HFFc6 (cell line): ENCODE measurements at places on chromosomes 16 and 17.
A peak's percentile ranks its signal among the peaks of the same experiment; 100 is the strongest.

- peak; percentile 91 for DNase-seq
These were observed 100.1 kb upstream of the CHMP6 start for GRCh38 chr17:80891397-80892018.

- no peak for DNase-seq
These were observed 15.7 kb downstream of the ELAC2 start for GRCh38 chr17:13001991-13002615.

DNA sequence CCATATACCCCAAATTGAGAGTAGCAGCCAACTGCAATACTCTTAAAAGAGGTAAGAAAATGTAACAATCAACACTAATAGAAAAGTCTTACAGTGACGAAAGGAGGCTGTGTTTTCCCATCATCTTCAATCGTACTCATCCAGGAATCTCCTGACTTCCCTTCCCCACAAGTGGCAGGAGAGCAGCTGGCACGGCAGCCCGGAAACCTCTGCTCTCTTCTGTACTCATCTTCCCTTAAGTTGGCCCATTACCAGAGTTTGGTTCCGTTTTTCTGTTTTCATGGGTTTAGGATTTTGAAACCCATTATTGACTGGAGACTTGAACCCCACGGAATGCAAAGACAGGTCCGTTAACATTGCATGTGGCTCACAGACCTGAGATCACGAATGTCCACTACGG lies 11.7 kb upstream of the CD300H start:
- DNase-seq = no peak

DNA sequence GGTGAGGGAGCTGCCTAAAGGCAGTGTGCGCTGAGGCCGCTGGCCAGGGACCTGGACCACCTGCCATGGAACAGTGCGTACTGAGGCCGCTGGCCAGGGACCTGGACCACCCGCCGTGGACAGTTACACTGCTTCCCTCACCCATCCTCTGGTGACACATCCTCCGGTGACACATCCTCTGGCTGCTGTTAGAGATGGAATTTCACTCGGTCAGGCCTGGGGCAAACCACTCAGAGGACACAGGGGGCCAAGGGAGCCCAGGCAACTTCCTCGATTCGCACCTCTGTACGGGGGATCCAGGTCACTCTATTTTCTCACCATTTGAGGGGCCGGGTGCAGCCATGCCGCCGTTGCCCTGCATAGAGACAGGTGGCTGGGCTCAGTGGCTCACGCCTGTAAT lies 32.4 kb upstream of the RPTOR start:
- DNase-seq = peak; percentile 78

DNA sequence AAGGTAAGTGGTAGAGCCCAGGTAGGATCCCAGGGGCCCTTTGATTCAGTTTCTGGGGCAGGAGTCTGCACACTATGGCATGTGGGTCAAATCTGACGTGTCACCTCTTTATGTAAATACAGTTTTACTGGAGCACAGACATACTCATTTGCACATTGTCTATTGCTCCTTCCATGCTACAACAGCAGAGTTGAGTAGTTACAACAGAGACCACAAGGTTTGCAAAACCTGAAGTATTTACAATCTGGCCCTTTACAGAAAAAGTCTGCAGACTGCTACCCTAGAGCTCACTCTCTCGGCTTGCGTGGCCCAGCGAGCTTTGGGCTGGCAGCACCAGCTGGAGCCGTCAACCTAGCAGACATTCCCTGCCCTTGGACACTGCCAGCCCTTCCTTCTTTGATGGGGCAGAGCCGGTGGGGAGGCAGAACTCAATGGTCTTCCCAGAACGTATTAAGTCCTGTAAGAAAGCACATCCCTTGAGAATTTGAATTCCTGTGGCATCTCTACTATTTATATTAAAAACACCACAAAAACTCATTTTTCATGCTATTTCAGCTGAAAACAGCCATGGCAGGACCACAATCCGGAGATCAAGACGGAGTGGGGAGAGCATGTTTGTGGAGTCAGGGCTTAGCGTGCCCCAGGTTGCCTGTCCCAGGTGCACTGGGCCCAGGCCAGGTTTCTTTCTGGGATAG lies 133.1 kb upstream of the NUDT7 start:
- DNase-seq = no peak

DNA sequence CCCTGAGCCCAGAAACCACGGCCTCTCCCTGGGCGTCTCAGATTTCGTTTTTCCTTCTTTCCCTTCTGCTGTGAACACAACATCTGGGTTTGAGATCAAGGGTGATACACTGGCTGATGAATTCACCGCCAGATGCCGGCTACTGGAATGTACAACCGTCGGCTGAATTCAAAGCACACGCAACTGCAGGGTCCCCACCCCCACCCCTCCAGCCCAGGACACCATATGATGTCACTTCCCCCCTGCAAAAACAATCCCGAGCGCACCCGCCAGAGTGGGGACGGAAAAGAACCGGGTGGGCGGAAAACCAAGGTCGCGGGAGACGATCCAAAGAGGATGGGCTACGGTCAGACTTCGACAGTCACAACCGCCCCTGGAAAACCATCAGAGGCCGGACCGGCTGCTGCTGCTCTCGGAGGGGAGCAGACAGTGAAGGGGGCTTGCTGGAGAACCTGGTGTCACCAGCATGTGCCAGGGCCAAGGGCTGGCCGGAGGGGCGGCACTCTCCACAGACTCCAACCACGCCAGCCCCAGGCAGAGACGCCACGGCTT lies 23.3 kb downstream of the CEP295NL start:
- DNase-seq = peak; percentile 76

GRCh38 chr16:64351121-64351520 lies 770.7 kb downstream of the CDH11 start:
- no peak for DNase-seq

DNA sequence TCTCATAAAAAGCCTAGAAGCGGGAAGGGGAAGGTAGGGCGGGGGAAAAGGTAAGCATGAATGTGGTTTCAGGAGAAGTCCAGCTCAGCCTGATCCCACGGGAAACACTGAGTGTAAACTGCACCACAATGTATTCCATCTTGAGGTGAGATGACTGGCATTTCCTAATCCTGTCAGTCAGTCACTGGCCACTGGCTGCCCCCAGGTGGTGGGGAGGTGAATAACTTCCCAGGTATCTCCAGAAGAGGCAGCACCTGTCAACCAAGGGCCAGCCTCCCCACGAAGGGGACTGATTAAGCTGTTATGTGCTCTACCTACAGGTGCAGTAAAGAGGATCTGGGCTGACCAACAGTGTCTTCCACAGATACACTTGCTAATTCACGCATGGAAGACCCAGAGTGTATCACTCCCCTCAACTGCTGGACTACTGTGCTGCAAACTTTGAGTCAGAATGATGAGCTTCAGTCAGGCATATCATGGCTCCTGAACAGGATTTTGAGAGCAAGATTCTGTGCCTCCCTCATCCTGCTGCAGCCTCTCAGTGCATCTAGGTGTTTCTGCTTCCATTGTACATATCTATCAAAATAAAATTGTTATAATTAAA lies 108.5 kb upstream of the CCL2 start:
- no peak for DNase-seq

- DNase-seq = no peak
These were observed 348.9 kb upstream of the ASIC2 start for GRCh38 chr17:33642002-33642401.

DNA sequence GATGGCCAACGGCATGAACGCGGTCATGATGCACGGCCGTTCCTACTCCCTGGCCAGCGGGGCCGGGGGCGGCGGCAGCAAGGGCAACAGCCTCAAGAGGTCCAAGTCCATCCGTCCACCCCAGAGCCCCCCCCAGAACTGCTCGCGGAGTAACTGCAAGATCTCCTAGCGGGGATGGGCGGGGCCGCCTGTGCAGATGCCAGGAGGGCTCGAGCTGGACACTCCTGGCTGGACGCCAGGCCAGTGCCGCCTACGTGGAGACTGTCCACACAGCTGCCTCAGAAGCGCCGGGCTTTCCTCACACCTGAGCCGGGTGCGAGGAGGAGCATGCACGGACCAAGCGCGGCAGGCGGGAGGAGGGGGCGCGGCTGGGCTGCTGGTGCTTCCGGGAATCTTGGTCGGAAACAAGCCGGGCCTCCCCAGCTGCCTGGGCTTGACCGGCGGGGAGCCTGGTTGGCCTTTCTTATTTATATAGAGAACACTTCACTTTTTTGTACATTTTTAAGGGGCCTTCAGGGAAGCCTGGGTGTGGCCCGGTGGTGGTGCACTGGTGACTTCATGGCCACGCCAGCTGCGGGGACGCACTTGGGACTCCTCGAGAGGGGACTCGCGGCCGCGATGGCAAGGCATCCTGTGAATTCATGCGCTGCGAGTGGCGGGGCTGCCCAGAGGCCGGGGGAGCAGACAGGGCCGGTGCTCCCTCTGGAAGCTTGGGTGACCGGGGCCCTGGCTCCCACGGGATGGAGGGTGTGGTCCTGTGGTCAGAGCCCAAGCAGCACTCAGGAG lies 3.1 kb upstream of the WFIKKN1 start:
- no peak for DNase-seq

- DNase-seq = no peak
These were observed 62.5 kb downstream of the XPO6 start for GRCh38 chr16:28149011-28149888.

GRCh38 chr16:14240219-14240843 lies 169.2 kb downstream of the MRTFB start:
- peak; percentile 4 for DNase-seq

DNA sequence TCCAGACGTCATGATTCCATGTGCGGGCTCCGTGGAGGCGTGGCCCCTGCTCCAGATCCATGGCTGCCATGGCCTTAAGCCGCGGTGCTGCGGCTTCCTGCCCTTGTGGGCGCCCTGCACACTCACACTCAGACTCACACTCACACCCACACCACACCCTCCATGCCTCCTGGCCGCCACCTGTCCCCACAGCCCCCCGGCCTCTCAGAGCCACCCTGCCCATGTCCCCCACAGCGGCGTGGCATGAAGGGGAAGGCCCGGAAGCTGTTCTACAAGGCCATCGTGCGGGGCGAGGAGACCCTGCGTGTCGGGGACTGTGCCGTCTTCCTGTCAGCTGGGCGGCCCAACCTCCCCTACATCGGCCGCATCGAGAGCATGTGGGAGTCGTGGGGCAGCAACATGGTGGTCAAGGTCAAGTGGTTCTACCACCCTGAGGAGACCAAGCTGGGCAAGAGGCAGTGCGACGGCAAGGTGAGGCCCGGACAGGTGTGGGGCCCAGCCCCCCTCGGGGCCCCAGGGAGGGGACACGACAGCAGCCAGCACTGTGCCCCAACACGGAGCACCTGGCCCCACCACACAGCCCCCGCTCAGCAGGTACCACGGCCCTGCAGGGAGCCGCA lies 50.0 kb downstream of the ACTG1 start:
- no peak for DNase-seq

GRCh38 chr17:6648181-6648580 lies 3.2 kb downstream of the MED31 start:
- peak; percentile 22 for DNase-seq
